SK-N-MC (cell line): ENCODE measurements at places on chromosomes 2 and 18.

DNA sequence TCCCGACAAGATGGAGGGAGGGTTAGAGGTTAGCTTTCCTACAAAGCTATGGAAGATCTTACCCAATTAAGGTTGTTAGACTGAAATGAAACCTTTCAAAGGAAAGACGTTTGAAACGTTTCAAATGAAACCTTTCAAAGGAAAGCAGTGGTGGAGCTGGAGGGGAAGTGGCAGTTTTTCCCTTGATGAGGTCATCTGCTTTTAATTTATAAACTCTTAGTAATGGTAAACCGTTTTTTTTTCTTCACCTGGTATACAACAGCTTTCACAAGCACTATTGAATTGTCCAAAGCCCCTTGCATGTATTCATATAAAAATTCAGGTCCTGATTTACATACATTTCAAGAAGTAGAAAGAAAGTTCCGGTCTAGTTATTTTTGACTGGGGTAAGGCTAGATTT lies 7.4 kb downstream of the PMAIP1 start:
- no peak for DNase-seq

DNA sequence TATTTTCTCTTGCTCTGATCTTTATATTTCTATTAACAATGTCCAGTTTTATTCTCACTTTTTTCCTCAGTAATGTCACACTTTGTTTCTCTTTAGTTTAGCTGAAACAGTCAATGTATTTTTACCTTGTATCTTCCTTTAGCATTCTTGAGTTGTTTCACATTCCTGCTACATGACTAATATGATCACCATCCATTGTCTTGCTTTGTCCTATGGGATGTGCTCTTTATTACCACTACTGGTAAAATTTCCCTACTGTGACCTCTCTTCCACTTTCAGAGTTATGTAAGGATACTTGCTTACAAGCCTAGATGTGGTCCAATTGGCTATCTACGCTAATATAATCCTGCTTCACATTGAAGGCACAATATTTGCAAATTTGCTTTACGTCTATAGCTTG lies 457.9 kb downstream of the PIK3C3 start:
- DNase-seq: no peak

GRCh38 chr2:196329959-196330358 lies 158.6 kb upstream of the STK17B start:
- DNase-seq: no peak

- no peak for DNase-seq
Measured at GRCh38 chr2:81645745-81646301, 1341.3 kb upstream of the LRRTM1 start.
